ENCODE measurements at places on chromosomes 6 and 20.

GRCh38 chr6:4067673-4068072 is 11.3 kb downstream of the FAM217A start:
- no peak for DNase-seq

DNA sequence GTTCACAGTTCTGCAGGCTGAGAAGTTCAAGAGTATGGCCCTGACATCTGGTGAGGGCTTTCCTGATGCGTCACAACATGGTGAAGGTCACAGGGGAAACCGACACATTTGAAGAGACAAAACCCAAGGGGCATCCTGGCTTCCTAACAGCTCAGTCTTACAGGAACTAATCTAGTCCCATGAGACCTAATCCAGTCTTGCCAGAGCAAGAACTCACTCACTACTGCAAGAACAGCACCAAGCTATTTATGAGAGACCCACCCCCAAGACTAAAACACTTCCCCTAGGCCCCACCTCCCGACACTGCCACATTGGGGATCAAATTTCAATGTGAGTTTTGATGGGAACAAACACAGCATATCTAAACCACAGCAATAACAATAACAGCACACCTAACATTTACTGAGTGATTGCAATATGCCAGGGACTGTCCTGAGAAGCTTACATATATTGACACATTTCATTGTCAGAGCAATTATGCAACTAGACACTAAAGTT is 46.6 kb downstream of the TPBG start:
- peak; percentile 14 for DNase-seq

- DNase-seq: peak; percentile 16
Measured at GRCh38 chr6:111416529-111416928, 66.5 kb downstream of the REV3L start.

GRCh38 chr20:23155141-23155590 is 69.0 kb upstream of the CD93 start:
- no peak for DNase-seq

- DNase-seq: peak; percentile 61
Measured at GRCh38 chr6:2237001-2237400, 8.4 kb downstream of the GMDS start.

DNA sequence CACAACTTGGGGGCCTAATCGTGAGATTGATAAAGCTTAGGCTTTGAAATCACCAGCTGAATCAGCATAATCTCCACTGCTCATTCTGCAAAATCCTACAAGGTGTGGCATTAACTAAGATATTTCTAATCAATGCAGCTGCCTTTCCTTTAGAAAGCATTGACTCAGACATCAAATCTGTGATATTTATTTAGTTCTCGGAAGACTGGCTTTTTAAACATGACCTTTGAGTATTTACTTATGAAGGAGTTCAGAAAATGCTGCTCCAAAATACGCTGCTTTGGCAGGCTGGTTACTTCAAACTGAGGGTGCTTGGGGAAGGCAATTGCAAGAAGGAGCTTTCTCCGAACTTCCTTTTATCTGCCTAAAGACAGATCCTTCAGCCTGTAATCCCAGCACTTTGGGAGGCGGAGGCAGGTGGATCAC is 23.7 kb upstream of the FUCA2 start:
- no peak for DNase-seq

DNA sequence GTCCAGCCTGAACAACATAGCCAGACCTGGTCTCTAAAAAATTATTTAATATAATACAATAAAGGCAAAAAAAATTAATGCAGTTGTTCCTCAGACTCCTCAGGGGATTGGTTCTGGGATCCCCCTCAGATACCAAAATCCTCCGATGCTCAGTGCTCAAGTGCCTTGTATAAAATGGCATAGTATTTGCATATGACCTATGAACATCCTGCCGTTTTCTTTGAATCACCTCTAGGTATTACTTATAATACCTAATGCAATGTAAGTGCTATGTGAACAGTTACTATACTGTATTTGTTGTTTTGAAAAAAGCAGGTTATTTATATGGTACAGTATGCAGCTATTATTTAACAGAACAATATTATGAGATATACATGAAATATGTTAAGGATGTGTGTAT is 43.3 kb downstream of the RNGTT start:
- DNase-seq: no peak

GRCh38 chr6:157800420-157801237 is 22.4 kb upstream of the SNX9 start:
- peak; percentile 76 for DNase-seq

Data from amniotic epithelial cell (primary cell).